ENCODE measurements at places on chromosomes 2 and 18.

- DNase-seq: peak; percentile 31
These were observed 697 bp downstream of the LGALSL start for GRCh38 chr2:64454386-64455332.

DNA sequence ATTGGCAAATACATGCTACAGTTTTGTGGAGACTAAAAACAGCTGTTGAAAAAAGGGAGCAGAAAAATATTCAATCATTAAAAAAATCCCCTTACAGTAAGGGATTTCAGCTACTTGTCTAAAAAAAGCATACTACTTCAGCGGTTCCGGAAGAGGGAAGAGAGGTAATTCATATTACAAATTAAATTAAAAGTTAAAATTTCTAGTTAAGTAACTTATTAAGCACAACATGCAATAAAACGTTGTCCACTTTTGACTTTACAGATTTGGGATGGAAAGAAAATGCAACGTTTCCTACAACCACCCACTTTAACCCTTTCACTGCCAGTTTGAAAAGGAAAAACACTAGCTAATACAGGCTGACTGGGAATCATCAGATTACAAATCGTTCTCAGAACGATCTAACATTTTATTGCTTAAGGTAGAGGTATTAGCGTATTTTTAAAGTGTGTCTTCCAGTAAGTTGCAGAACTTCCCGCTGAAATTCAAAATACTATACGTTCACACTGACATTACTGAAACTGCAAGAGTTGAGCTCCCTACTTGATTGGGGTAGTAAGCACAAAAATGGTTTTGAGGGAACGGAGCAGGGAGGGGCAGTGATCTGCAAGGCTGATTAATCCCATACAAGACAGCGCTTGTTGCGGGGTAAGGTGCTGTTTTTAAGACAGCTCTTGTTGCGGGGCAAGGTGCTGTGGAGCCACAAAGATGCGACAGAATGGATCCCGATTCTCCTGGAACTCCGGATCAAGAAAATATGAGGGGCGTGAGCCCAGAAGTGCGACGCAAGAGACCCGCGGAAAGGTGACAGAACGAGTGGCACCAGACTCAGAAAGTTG, 743 bp downstream of the HADHA start:
- DNase-seq: peak; percentile 17

DNA sequence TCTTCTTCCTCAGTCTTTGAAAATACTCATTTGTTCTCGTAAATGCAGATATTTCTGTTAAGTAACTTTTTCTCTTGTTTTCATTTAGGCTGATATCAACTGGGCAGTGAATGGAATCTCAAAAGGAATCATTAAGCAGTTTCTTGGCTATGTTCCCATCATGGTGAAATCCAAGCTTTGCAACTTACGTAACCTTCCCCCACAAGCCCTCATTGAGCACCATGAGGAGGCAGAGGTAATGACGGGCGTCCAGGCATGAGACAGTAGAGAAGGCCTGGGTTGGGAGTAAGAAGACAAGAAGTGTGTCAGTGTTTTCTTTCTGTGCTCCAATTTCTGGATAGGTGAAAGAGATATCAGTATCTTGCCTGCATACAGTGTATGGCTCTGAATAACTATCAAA, 5.1 kb downstream of the POLR1B start:
- DNase-seq: no peak

GRCh38 chr18:75179819-75180600, 28.9 kb downstream of the PTGR3 start:
- no peak for DNase-seq

DNA sequence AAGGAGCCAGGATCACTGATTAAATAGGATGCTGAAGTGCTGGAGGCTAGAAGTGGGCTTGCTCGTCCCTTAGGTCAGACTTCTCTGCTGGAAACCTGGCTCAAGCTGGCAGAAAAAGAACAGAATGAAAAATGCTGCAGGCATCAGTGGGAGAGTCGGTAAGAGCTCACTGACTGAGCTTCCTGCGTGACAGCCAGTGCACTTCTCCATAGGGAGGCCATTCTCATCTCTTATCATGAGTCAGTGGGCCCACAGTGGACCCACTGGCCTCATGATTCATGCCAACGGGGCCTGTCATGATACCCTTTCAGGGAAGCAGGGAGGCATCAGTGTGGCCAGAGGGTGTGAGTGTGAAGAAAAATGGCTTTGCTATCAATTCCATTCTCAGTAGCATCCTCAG, 498.2 kb downstream of the PTPRM start:
- no peak for DNase-seq

DNA sequence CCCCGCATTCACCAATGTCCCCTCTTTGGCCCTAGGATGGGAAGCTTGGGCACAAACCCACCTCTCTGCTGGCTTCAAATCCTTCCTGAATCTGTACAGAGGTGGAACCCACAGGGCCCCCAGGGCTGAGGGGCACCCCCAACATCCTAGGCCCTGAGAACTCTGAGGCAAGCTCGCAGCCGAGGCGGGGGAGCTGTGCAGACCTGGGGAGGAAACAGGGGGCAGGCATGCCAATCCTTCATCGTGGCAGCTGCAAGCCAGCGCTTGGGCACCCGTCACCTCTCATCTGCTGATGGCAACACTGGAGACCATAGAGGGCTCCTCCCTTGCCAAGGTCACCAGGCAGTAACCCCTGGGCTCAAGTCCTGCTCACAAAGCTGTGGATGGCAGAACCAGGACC, 10.8 kb downstream of the ECEL1 start:
- no peak for DNase-seq

- no peak for DNase-seq
These were observed 541.0 kb upstream of the ZEB2 start for GRCh38 chr2:145060876-145061275.

GRCh38 chr2:96531366-96531765, 5.2 kb upstream of the ARID5A start:
- DNase-seq: no peak

DNA sequence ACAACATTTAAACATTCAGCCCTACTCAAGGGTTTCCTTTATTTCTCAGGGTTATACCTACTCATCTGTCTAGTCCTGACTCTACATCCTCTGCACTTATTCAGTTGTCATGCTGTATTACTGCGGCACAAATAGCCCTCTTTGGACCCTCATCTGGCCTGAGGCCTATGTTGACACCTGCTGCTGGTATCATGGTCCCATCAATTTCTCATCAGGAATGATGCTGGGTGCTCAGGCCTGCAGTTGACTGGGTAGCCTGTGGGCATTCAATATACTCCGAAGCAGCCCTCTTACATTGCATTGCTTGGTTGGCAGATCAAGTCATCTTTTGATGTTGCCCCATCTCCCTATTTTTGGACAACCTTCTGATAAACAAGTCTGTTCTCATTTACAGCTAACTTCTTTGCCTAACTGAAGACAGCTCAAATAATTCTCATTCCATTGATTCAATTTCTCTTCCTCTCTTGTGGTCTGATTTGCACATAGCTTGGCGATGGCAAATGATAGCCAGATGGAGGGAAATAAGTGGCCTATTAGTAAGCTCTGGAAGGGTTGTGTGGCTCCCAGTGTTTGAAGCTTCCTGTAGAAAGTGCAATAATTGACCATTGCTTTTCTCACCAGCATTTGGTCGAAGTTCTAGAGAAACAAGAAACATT, 19.1 kb upstream of the MC4R start:
- DNase-seq: no peak

- no peak for DNase-seq
These were observed 86.3 kb upstream of the MBOAT2 start for GRCh38 chr2:9089831-9090230.

- no peak for DNase-seq
These were observed 170.1 kb downstream of the LAMA1 start for GRCh38 chr18:6947338-6948030.

GRCh38 chr2:204361738-204362137, 183.5 kb upstream of the PARD3B start:
- no peak for DNase-seq

GRCh38 chr2:1872602-1873183, 128.4 kb upstream of the PXDN start:
- no peak for DNase-seq

GRCh38 chr2:27736031-27736889, 35.3 kb upstream of the MRPL33 start:
- DNase-seq: no peak

GRCh38 chr2:181788897-181789555, 102.5 kb upstream of the ITPRID2 start:
- no peak for DNase-seq

DNA sequence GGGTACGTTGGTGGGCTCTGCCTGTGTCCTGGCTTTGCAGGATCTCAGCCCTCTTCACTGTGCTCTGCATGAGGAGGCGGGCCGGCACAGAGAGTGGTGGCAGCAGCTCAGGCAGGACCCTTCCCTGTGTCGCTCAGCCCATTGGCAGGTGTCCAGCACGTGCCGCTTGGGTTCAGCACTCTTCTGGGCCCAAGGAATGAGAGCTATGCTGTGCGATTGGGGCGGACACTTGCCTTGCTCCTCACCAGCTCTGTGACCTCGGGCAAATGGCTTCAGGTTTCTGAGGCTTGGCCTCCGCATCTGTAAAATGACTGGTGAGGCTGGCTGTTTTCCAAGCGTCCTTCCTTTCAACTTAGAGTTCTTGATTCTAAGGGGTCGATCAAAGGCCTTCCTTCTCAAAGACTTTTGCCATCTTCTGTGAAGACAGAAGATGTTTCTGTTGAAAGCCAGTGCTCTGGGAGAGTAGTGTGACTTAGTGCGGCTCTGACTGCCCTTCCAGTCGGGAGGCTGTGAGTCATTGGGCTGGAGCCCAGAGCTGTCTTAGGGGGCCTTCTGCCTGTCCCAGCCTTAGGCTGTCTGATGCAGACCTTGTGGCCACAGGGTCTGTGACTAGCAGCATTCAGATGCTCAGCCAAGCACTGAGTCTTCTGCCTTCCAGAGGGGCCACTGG, 35.6 kb downstream of the GLI2 start:
- DNase-seq: no peak

DNA sequence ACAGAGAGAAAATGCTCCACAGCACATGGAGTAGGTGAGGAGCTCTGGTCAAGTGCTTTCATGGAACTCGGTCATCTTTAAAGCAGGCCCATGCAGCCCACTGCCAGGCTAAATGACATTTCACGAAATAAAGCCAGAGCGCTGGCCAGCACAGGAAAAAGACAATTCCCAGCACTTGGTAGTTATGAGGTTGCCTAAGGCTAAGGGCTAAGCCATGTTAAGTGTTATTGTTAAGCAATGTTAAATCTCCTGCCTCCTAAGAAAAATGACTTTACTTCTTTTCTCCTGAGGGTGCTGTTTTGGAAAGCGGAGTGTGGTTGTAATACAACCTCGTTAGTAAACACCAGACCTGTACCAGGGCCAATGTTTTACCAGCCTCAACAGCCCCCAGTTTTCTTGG, 125.9 kb upstream of the NRP2 start:
- no peak for DNase-seq

DNA sequence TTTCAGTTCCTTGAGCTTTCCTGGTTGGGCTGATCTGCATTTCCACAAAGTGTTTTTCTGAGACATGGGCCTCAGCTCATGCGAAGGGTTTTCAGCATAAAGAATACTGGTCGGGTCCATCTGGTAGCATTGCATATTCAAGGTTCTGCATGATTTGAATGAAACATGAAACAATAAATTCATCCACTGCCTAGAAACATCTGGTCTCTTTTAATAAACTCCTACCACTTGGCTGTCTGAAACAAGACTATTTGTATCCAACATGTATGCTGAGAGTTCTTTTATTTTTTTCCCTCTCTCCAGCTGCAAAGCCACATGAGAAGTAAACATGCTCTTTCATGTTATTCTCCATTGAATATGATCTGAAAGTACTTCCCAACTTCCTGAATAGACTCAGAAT, 314.9 kb upstream of the SOX11 start:
- DNase-seq: no peak

GRCh38 chr2:53787614-53788289, 908 bp downstream of the ERLEC1 start:
- peak; percentile 7 for DNase-seq

- DNase-seq: no peak
These were observed 14.7 kb downstream of the GAREM2 start for GRCh38 chr2:26187537-26188104.

DNA sequence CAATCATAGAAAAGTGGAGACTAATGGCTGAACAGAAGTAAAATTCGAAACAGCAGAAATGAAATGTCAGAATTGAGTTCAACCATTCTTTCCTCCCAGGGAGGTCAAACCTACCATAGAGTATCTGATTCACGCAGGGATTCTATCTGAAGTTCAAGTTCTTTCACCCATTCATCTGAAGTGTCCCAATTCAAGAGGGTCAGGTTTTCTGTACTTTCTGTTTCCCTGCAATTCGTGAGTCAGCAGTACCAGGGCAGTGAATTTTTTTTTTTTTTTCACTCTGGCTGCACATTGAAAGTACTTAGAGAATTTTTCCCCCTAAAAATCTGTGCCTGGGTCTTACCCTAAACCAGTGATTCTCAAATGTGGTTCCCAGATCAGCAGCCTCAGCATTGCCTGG, 40.9 kb upstream of the CCDC88A start:
- DNase-seq: no peak

- DNase-seq: no peak
These were observed 793 bp downstream of the NR4A2 start for GRCh38 chr2:156331572-156332283.
